ENCODE measurements at places on chromosomes 7 and 10.

DNA sequence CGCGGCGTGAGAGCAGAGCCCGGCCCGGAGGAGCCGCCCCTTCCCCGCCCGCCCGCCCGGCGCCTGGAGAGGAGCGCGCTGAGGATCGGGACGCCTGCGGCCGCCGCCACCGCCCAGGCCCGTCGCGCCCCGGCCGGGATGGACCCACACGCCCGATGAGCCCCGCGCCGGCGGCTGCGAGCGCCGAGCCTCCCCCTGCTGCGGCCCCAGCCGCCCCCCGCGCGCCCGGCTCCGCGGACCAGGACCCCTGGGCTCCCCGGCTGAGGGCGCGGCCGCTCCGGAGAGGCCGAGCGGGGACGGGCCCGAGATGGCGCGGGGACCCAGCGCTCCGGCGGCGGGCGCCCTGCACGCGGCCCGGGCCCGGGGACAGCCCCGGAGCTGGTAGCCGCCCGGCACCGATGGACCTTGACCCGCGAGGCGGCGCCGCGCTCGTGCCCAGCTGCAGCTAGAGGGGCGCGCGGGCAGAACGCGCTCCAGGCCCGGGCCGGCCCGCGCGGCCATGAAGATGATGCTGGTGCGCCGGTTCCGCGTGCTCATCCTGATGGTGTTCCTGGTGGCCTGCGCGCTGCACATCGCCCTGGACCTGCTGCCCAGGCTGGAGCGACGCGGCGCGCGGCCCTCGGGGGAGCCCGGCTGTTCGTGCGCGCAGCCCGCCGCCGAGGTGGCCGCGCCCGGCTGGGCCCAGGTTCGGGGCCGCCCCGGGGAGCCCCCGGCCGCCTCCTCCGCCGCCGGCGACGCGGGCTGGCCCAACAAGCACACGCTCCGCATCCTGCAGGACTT lies 520 bp downstream of the FAM20C start:
- DNase-seq: no peak

DNA sequence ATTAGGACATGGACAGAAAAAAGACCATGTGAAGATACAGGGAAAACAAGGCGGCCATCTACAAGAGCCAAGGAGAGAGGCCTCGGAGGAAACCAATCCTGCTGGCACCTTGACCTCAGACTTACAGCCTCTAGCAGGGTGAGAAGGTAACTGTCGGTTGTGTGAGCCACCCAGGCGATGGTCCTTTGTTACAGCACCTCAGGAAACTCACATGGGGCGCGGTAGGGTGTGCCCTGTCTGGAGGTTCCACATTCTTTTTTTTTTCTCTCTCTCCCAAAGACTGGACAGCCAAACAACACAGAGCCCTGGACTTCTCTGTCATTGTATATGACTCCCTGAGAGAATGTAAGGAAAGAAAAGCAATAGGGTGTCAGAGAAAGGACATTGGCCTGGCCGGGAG lies 163.2 kb downstream of the KCNMA1 start:
- DNase-seq: no peak

- DNase-seq: no peak
Observed at GRCh38 chr7:135877805-135878204, 99.4 kb downstream of the MTPN start.

GRCh38 chr10:79285315-79286197 lies 61.7 kb upstream of the PPIF start:
- no peak for DNase-seq

- DNase-seq: no peak
Observed at GRCh38 chr7:1862560-1862959, 192.5 kb downstream of the ELFN1 start.
